ENCODE measurements at places on chromosomes 2 and 18.

- no peak for DNase-seq
Observed at GRCh38 chr2:138572318-138572717, 70.7 kb downstream of the SPOPL start.

DNA sequence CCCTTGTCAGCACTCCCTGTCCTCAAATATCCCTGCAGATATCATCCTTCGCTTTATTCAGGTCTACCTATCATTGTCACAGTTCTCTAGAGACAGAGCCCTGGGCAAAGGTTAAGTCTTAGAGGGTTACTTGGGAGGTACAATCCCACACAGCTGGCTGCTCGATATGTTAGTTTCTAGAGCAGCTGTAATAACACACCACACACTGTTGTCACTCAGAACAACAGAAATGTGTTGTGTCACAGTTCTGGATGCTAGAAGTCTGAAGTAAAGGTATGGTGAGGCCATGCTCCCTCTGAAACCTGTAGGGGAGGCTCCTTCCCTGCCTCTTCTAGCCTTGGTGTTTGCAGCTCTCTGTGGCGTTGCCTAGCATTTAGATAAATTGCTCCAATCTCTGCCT lies 9.9 kb upstream of the RAPGEF4 start:
- no peak for DNase-seq

GRCh38 chr2:176457481-176457880 lies 188.2 kb downstream of the MTX2 start:
- DNase-seq = no peak

DNA sequence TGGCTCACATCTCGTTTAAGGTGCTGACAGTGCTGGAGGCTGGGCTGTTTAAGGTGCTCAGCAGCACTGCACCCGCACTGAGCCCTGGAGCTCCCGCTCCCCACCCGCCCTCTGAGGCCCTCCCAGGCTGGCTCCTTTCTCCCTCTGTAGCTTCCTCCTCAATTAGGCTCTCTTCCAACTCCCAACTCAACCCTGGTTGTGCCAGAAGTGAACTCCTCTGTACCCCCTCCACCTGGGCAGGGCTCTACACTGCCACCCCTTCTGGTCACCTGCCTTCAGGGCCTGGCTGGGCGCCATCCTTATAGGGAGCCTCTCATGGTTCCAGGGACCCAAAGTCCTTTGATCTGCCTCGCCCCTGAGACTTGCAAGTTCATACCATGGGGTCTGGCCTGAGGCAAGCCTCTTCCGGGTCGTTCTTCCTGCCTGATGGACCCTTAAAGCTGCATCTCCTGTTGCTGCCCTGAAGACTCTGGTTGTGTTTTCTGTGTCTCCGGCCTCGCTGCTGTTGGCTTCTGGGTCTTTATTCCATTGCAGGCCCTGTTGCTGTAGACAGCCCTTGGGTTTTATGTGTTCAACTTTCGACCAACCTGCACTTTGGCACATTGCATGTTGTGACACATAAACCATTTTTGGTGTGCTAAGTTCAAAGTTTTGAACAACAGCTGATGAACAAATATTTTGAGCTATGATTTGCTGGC lies 199.6 kb downstream of the LDLRAD4 start:
- no peak for DNase-seq

DNA sequence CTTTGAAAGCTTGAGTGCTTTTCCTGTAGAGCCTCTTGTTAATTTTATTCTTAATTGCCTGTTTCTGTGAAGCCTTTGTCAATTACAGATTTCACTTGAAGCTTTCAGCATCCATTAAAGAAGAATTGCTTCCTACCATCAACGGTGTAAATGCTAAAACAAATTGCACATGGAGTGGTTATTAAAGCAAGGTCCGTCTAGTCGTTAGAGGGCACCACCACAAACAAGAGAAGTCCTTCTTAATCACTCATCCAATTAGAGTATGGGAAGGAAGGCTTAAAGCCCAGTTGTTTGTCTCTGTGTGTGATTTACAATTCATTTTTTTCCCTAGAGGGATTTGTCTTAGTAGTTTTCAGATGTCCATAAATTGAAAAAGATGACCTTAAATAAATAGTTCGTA lies 1.6 kb downstream of the KCNJ3 start:
- no peak for DNase-seq

- no peak for DNase-seq
Observed at GRCh38 chr2:165720511-165720910, 73.5 kb downstream of the GALNT3 start.

GRCh38 chr2:156456616-156457015 lies 20.4 kb downstream of the GPD2 start:
- DNase-seq = no peak

GRCh38 chr2:184834699-184835397 lies 236.5 kb downstream of the ZNF804A start:
- no peak for DNase-seq

GRCh38 chr2:12675801-12676200 lies 40.9 kb upstream of the TRIB2 start:
- no peak for DNase-seq

DNA sequence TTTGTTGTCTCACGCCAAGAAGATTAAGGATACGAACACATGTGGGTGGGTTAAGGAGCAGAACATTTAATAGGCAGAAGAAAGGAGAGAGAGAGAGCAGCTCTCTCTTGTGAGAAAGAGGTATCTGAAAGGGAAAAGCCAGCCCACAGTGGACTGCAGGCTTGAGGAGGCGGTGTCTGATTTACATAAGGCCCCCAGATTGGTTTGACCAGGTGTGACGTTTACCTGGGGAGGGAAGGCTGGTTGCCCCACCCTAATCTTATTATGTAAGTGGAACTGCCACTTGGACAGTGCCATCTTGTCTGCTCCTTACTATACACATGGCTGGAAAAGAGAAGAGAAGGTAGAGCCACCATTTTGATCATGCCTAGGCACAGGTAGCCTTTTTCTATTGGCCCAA lies 189.2 kb downstream of the NCK2 start:
- DNase-seq = no peak

DNA sequence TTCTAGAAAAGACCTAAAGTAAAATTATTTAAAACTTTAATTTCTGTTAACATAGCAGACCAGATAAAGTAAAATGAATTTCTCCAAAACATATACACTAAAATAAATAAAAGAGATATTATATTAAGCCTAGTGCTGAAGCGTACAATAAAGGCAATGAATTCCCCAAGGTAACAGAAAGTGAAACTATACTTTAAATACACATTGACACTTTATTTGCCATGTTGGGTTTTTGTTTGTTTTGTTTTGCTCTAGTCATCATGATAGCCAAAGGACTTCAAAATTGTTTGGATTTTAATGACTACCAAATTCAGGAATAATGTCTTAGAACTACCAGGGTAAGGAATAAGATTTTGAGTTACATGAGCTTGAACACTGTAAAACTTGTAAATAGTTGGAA lies 413.3 kb downstream of the LRRTM4 start:
- no peak for DNase-seq

GRCh38 chr18:75467851-75468250 lies 40.3 kb upstream of the SMIM21 start:
- DNase-seq = no peak

- peak; percentile 37 for DNase-seq
Observed at GRCh38 chr2:240640939-240641338, 15.7 kb downstream of the GPR35 start.

DNA sequence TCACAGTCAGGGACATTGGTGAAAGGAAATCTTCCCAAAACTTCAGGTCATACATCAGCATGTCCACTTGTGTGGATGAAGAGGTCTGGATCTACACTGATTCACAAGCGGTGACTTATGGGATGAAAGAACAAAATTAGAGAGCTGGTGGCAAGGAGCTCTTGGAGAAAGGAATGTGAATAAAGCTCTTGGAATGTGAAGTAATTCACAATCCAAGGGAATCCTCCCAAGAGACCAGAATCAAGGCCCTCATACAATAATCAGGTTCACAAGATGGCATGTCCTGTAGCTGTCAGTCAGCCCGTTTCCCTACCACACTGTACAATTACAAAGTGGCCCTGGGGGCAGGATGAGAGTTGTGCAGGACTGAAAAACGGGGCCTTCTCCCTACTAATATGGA lies 96.2 kb downstream of the MRPS9 start:
- no peak for DNase-seq

DNA sequence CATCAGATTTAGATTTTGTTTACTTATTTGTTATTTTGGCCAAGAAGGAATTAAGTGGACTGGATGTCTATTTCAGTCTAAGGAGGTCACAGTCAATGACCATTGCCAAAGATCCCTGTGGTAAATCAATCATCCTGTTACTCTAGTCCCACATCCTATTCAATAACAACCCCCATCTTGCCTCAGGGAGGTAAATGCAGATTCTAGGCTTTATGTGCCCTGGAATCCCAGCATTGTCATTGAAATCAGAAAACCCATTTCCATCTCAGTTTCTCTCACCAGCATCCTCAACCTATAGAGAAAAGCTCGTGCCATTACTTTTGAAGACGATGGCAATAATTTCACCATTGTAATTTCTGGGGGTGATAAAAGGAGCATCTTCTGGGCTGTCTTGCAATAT lies 71.8 kb downstream of the SKA1 start:
- DNase-seq = no peak

GRCh38 chr18:43420950-43421349 lies 143.7 kb upstream of the SYT4 start:
- no peak for DNase-seq

GRCh38 chr2:189366349-189366748 lies 74.9 kb upstream of the WDR75 start:
- DNase-seq = no peak

DNA sequence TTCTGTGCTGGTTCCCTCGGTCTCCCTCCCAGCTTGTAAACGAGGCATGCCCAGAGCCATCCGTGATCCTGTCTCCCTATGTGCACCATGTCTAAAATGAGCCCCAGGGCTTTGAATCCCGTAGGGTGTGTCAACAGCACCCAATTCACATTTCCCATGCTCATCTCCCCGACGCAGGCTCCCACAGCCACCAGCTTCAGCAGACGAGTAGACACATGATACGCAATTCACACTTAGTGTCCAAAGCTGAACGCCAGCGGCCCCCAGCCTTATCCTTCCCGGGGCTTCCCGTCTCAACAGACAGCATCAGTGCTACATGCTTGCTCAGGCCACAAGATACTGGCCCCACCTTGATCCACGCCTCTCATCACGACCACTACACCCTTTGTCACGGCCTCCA lies 88.1 kb downstream of the EIPR1 start:
- no peak for DNase-seq

DNA sequence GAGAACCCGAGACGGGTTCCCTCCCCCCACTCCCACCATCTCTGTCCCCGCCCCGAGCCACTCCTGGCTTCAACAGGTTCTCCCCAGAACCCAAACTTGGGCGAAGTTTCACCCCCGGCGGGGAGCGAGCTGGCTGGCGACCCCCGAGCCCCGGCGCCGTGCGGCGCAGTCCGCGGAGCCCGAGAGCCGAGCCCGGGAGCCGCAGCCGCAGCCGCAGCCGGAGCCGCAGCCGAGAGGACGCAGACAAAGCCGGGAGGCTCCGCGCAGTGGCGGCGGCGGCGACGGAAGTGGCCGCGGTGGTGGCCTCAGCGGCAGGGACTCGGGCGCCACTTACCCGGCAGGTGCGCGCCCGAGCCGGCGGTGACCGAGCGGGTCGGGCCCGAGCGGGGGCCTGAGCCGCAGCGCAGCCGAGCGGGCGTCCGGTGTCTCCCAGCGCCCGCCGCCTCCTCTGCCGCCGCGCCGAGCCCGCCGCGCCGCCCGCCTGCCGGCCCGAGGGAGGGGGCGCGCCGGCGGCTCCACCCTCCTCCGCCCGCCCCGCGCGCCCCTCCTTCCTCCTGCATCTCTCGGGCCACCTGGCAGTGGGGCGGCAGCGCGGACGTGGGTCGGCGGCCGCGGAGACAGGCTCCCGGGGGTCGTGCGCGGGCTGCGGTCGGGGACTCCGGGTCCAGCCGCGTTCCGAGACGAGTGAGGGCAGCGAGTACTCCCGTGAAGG lies at the start of gene ECEL1:
Gene ECEL1, minus strand, starts transcription at position 450 of the 712 bp plus-strand sequence. CDS start 1,181 bp downstream, outside the sequence.
- no peak for DNase-seq

DNA sequence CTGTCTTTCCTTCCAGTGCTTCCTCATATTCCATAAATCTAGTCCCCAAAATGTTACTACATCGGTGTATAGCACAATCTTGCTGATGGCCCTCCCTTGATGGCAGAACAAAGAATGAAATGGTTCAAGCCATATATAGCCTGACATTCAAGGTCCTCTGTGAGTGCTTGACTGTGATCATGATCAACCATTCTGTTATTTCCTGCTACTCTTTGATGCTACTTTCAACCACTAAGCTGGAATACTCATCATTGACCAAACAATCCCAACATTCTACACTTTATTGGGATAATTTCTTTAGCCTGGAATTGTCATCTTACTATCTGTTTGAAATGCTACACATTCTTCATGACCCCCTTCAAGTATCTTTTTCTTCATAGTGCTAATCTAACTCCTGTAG lies 633.9 kb downstream of the PLCL1 start:
- no peak for DNase-seq

GRCh38 chr2:189337656-189338055 lies 103.6 kb upstream of the WDR75 start:
- DNase-seq = no peak

DNA sequence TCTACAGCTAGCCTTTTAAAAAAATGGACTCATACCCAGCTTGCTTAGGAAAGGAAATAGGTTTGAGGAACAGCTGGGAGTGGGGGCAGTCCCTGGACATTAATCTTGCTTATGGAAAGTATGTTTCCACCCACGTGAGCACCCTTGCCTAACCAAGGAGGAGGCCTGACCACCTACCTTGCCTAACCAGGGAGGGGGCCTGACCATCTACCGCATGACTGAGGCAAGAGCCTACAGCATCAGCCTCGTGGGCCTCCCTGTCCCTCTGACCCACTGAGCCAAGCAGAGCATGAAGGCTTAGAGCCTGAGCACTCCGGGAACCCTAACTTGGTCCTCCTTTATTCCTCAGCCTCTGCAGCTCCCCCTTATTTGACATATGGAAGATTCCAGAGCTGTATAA lies 20.2 kb downstream of the PRKAG3 start:
- no peak for DNase-seq

GRCh38 chr18:12361770-12362378 lies 15.2 kb downstream of the AFG3L2 start:
- DNase-seq = no peak

GRCh38 chr18:45342653-45343052 lies 272.6 kb upstream of the SLC14A2 start:
- no peak for DNase-seq

DNA sequence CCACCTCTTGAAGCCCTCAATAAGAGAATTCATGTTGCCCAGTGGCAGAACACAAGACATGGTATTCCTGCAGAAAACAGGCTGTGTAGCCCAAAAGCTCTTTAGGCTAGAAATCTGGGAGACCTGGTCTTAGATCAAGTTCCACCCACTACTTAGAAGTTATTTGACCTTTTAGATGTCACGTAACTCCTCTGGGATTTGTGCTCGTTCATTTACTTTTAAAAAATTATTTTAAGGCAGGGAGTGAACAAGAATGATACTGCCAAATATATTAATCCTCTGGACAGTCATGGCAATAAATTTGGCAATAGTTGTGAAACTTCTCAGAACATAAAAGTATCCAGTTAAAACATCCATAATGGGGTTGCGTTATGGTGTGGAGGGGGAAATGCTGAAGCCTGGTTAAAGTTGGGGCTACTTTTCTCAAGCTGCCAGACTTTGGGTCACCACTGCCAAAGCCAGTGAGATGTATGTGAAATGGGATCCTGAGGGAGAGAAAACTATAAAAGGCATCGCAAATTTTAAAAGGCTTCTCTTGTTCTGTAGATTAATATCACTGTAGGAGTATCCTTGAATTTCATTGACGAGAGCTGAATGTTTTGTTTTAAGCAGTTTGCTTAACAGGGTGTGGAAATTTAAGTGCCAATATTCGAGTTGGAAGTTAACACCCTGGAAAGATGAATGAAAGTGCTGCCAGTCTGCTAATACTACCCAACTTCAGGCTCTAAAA lies 15.8 kb downstream of the DAPL1 start:
- no peak for DNase-seq

- no peak for DNase-seq
Observed at GRCh38 chr2:172087207-172087779, 2.0 kb downstream of the DLX1 start.

All from K562 (cell line).